Spleen (tissue), 13 donors: ENCODE measurements at places on chromosomes 11 and 22. TPM values are rescaled to one million over a fixed set of nuclear protein-coding genes. Genes with fewer than 3 reads are reported as not detected.

The MPEG1 gene
- 344 TPM for total RNA-seq

The UPK3A gene
- not detected for total RNA-seq

GRCh38 chr11:17498058-17498457 lies 21.4 kb upstream of the ABCC8 start:
- DNase-seq = peak; percentile 64

DNA sequence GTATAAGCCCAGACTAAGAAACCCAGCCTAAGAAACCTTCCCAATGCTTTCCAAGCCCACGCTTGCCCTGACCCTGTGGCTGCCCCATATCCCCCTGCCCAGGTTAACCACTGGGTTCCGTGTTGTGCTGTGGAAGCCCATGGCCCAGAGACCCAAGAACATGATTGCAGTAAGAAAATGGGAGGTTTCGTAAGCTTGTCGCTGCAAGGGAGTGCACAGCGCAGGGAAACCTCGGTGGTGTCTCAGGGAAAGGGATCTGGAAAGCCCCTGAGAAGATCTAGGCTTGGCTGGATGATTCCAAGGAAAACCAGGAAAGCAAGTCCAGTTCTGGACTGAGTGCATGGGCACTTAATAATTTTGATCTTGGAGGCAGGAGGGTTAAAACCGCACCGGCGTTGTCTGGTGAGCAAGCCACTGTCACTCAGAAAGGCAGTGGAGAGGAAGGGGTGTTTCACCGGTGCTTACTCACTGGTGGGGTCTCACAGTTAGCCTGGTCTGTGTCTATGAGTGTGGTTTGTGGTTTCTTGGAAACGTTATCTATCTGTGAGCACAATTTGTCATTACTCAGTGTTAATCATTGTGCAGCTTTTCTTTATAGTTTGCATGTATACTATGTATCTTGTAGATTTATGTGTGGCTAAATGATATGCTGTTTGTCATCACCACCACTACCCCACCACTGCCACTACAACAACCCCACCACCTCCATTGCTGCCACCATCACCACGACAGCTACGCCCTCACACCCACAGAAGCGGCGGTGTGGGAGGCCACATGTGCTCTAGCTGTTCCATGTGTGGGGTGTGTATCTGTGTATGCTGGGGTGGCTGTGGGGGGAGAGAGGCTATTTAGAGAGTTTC lies 53.3 kb upstream of the PRDM11 start:
- peak; percentile 79 for DNase-seq

The SERPINH1 gene
- 81.6 TPM for total RNA-seq

DNA sequence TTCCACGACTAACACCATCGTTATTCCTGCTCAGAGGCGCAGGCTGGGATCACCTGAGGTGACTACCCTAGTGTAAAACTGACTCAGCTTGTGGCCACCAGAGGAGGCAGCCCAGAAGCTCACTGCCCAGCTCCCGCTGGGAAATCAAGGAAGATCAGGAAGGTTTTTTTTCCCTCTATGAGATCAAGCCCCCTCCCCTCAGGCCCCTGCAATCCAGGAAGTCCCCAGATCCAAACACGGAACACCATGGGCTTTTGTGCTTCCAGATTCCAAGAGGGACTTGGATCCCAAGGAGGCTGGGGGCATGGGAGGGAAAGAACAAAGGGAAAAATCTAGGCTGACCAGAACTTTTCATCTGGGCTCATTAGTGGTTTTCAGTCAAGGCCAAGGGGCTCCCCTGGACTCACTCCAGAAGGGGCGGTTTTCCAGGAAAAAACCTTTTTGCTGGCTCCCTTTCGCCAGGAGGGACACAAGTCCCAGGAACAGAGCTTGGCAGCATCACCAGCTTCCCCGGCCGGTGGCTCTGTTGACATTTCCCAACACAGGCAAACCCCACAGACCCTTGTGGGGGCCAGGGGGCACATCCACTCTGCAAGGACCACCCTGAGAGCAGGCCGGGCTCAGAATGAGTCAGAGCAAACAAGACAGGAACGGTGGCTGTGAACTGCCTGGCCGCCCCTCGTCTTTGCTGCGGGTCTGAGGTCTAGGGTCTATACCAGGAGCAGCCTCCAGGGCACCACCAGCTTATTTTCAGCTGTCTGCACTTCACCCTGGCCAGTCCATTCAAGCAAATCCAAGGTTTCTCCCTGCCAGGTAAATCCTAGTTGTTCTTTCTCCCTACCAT lies 36.8 kb downstream of the MYH9 start:
- no peak for DNase-seq

The OR8D1 gene
- not detected for total RNA-seq

The IGLL5 gene
- total RNA-seq = 720 TPM

DNA sequence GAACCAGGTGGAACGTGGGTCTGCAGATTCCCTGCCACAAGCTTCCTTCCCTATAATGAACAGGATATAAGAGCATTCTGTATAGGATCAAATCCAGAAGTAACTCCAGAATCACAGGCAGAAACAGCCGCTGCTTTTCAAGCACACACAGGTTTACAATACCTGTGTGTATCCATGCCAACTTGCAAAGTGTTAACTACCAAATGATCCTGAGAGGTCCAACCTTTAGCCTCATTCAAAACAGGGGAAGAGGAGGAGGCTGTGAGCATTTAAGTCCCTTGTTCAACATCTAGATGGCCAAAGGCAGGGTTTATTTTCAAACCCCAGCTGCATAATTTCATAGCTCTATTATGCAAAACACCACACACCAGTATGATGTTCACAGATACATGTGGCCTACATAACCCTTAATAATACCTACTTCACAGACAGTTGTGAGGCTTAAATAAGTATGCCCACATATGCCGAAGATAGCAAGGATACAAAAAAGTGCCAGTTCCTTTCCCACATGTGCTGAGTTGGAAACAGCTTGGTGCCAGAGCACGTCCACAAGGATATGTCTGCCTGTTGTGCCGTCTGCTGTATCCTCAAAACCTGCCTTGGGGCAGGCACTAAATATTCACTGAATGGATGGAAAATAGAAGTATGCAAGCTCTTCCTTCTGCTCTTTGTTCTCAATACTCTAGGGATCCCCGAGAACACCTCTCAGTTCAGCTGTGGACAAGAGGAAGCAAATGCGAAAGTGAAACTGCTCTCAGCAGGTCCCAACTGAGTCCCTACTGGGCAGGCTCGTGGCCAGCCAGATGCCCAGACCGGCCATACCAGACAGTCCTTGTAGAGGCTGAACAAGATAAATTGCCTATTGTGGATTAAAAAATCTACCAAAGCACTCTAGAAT lies 66.8 kb downstream of the LARGE1 start:
- DNase-seq = peak; percentile 84

The SPDYC gene
- not detected for total RNA-seq

DNA sequence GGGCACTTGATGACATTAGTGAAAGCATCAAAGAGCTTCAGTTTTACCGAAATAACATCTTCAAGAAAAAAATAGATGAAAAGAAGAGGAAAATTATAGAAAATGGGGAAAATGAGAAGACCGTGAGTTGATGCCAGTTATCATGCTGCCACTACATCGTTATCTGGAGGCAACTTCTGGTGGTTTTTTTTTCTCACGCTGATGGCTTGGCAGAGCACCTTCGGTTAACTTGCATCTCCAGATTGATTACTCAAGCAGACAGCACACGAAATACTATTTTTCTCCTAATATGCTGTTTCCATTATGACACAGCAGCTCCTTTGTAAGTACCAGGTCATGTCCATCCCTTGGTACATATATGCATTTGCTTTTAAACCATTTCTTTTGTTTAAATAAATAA lies 10.6 kb downstream of the REXO2 start:
- no peak for DNase-seq

- DNase-seq = peak; percentile 85
These were observed 33.4 kb downstream of the GDPD5 start for GRCh38 chr11:75492181-75492820.

The MS4A4A gene
- 85.5 TPM for total RNA-seq

DNA sequence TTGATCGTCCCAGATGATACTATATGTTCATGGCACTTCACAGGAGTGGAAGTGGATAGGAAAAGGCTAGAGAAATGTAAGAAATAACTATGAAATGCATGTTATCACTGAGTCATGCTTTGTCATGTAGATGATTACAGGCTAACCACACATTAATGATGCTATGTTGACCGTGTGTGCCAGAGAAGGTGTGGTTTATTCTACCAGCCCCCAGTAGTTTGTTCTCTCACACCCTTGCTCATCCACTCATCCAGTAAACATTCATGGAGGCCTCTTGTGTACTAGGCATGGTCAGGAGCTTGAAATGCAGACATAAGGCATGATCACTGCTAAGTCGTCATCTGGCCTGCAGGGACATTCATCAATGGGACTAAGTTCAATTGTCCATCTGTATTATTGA lies 153.0 kb upstream of the PITPNB start:
- no peak for DNase-seq

GRCh38 chr22:25110846-25111578 lies 88.6 kb upstream of the CRYBB3 start:
- DNase-seq = peak; percentile 78

GRCh38 chr11:70713988-70714665 lies 315.8 kb downstream of the CTTN start:
- DNase-seq = peak; percentile 73

DNA sequence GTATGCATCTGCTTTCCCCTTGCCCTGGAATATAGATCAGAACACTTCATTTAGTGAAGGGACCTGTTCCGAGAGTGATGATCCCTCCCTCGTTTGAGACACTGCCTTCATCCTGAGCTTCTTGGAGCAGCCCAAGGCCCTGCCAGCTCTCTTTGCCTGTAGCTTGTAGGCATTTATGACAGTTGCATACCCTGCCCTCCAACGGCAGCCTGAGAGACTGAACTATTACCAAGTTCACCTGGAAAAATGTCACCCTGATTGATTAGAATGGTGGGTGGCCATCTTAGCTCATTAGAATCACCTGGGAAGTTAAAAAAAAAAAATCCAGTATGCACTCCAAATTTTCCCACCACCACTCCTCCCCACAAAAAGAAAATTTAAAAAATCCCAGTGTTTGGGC lies 1.5 kb downstream of the MICAL3 start:
- peak; percentile 8 for DNase-seq
